Cortex of kidney (tissue), 1 donor: ENCODE measurements at places on chromosomes 3 and 15.

DNA sequence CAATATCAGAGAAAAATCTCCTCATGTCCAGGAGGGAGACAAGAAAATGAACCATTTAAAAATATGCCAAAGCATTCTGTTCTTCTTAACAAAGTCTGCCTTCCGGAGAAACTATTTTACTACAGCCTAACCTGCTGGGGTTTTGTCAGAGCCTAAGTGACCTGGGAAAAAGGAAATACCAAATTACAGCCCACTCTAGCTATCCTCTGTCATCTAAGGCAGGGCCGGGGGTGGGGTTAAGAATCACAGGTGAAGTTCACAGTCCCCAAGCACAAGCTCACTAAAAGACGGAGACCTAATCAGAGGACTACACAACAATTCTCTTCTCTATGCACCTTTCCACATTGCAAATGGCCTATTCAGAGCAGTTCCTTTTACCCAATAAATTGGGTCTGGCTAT is 116.6 kb downstream of the TRIM42 start:
- DNase-seq, result no peak

GRCh38 chr3:12286927-12287726 is 1.7 kb upstream of the PPARG start:
- no peak for DNase-seq

DNA sequence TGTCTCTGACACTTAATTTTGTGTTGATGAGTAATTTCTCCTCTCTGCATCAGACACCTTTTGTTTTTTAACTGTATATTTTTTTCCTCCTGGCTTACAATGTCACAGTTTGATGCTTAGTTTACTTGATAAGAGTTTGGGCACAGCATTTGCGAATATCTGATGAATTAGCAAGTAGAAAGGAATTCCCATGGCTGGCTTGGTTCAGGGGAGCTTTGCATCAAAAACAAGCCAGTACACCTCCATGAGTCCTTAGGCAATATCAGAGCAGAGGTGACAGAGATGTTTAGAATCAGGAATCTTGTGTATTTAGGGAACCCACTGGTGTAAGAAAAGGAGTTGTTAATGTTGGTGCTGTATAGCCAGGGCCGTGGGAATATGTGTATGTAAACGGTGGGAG is 9.3 kb downstream of the ARHGEF26 start:
- no peak for DNase-seq

- no peak for DNase-seq
Measured at GRCh38 chr3:44411031-44411645, 66.3 kb downstream of the ZNF445 start.

GRCh38 chr15:53573091-53573490 is 186.4 kb downstream of the WDR72 start:
- no peak for DNase-seq

- no peak for DNase-seq
Measured at GRCh38 chr15:65690778-65691177, 69.0 kb downstream of the SLC24A1 start.

- no peak for DNase-seq
Measured at GRCh38 chr3:154904328-154904727, 175.8 kb upstream of the MME start.
